ENCODE measurements at places on chromosomes 12 and 14. TPM values are rescaled to one million over a fixed set of nuclear protein-coding genes. Genes with fewer than 3 reads are reported as not detected.

The KIF5A gene
- polyA plus RNA-seq = 0.05 TPM

The ARG2 gene
- polyA plus RNA-seq = 5.5 TPM

The ISM2 gene
- 0.02 TPM for polyA plus RNA-seq

The TMEM63C gene
- polyA plus RNA-seq = 0.20 TPM

The CFAP73 gene
- polyA plus RNA-seq = 14.6 TPM

The OR4E2 gene
- not detected for polyA plus RNA-seq

The SLCO1B1 gene
- polyA plus RNA-seq = not detected

The OR6C2 gene
- polyA plus RNA-seq = not detected

The HRK gene
- 0.12 TPM for polyA plus RNA-seq

The CLEC2D gene
- polyA plus RNA-seq = 6.4 TPM

The TRIP11 gene
- 6.6 TPM for polyA plus RNA-seq

The KRT72 gene
- 0.14 TPM for polyA plus RNA-seq

The CELA1 gene
- polyA plus RNA-seq = 0.05 TPM

The PLEKHD1 gene
- polyA plus RNA-seq = 0.33 TPM

The IKBIP gene
- 15.7 TPM for polyA plus RNA-seq

The OR6S1 gene
- not detected for polyA plus RNA-seq

The FANCM gene
- 3.6 TPM for polyA plus RNA-seq

The NFATC4 gene
- 71.4 TPM for polyA plus RNA-seq

The ZDHHC22 gene
- polyA plus RNA-seq = 0.02 TPM

The SMIM41 gene
- polyA plus RNA-seq = 7.6 TPM

The MEG3 gene
- polyA plus RNA-seq = 5.9 TPM

The SLC4A8 gene
- 1.2 TPM for polyA plus RNA-seq

The GPRC5D gene
- 0.14 TPM for polyA plus RNA-seq

The TAPBPL gene
- polyA plus RNA-seq = 26.8 TPM

The ZFYVE1 gene
- polyA plus RNA-seq = 11.4 TPM

The TROAP gene
- polyA plus RNA-seq = 4.1 TPM

The OR4K5 gene
- not detected for polyA plus RNA-seq

The AMN gene
- polyA plus RNA-seq = 10.2 TPM

The PRR4 gene
- polyA plus RNA-seq = 3.6 TPM

The POLE2 gene
- 4.6 TPM for polyA plus RNA-seq

The OTOGL gene
- polyA plus RNA-seq = 0.28 TPM

The KRT74 gene
- not detected for polyA plus RNA-seq

The C1QL4 gene
- polyA plus RNA-seq = 0.06 TPM

The POU6F1 gene
- 3.0 TPM for polyA plus RNA-seq

The BEGAIN gene
- polyA plus RNA-seq = 0.27 TPM

The GLI1 gene
- 1.7 TPM for polyA plus RNA-seq

The KRT75 gene
- 0.01 TPM for polyA plus RNA-seq

The HOXC12 gene
- not detected for polyA plus RNA-seq

The BRI3BP gene
- 2.3 TPM for polyA plus RNA-seq

The KRT85 gene
- polyA plus RNA-seq = not detected

The ZNF664 gene
- 31.7 TPM for polyA plus RNA-seq

The KRT8 gene
- 425 TPM for polyA plus RNA-seq

The ZBTB1 gene
- polyA plus RNA-seq = 13.4 TPM

The ESPL1 gene
- polyA plus RNA-seq = 0.77 TPM

The TAC3 gene
- not detected for polyA plus RNA-seq

The ASB2 gene
- polyA plus RNA-seq = 1.8 TPM

The OTX2 gene
- polyA plus RNA-seq = not detected

The PRIMA1 gene
- 0.22 TPM for polyA plus RNA-seq

The PLA2G1B gene
- polyA plus RNA-seq = 24.4 TPM

The ART4 gene
- polyA plus RNA-seq = 0.76 TPM
